Lung (tissue), 17 donors: ENCODE measurements at places on chromosomes 4 and X. TPM values are rescaled to one million over a fixed set of nuclear protein-coding genes. Genes with fewer than 3 reads are reported as not detected.
A peak's percentile ranks its signal among the peaks of the same experiment; 100 is the strongest.

The ODAM gene
- polyA plus RNA-seq = 3.2 TPM

The ZNF157 gene
- 0.10 TPM for polyA plus RNA-seq

The ITIH6 gene
- not detected for polyA plus RNA-seq

The BST1 gene
- 4.1 TPM for polyA plus RNA-seq

The SPANXD gene
- polyA plus RNA-seq = not detected

The AFF2 gene
- polyA plus RNA-seq = 1.5 TPM

The RNF212 gene
- 6.2 TPM for polyA plus RNA-seq

- DNase-seq = peak; percentile 62
Measured at GRCh38 chr4:8472689-8473197, 32.2 kb downstream of the TRMT44 start.

GRCh38 chr4:10079912-10080588 lies 36.5 kb downstream of the WDR1 start:
- DNase-seq = no peak

- DNase-seq = no peak
Measured at GRCh38 chr4:8775121-8775520, 96.5 kb downstream of the HMX1 start.

- DNase-seq = no peak
Measured at GRCh38 chr4:19486400-19486799, 765.3 kb upstream of the SLIT2 start.

DNA sequence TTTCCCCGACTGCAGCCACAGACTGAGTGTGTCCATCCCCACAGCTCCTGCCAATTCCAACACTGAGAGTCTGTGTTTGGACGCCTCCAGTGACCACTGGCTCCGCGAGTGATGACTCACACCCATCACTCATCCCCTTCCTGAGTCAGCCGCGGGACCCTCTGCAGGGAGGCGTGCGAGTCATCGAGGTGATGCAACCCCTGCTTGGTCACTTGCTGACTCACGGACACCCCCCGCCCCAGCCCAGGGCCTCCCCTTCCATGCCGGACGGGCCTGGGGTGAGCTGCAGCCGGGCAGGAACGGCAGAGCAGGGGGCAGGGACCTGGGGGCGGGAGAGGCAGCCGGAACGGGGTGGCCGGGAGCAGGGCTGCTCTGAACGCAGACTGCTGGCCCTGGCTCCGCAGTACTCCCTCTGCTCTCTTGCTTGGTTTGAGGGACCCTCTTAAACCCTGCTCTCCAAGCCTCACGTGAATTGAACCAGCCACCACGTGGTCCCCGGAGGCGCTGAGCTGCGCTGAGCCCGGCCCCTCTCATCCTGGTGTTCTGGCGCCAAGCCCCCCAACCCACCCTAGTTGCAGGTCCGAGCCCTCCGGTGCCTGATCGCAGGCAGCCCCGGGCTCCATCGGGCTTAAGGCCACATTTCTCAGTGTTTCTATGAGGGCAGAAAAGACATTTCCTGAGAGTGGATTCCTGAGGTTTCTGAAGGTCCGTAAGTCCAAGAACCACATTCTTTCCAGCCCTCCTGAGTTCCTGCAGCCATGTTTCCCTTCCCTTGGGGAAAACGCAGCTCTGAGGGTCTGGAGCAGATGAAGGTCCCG lies 32.4 kb downstream of the FGFRL1 start:
- peak; percentile 70 for DNase-seq

- DNase-seq = no peak
Measured at GRCh38 chr4:119865389-119865788, 201.3 kb downstream of the MAD2L1 start.

GRCh38 chrX:11558972-11559371 lies 106.7 kb downstream of the ARHGAP6 start:
- no peak for DNase-seq

DNA sequence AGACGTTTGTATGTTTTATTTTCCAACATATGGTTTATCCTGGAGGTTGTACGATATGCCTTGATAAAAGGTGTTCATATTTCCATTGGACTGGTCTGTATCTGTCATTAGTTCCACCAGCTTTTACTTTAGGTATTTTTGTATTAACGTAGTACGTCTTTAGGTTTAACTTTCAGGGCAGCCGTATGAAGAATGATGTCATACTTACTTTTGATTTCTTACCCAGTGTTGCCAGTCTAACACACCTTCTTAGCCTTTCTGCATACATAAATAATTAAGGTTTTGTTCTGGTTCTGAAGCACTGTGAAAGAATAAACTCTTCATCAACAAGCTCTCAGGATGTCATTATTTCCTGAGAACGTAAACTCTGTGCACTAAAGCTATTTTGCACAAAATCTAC lies 18.9 kb upstream of the NEIL3 start:
- no peak for DNase-seq

GRCh38 chr4:71692198-71692597 lies 91.7 kb downstream of the GC start:
- DNase-seq = no peak

DNA sequence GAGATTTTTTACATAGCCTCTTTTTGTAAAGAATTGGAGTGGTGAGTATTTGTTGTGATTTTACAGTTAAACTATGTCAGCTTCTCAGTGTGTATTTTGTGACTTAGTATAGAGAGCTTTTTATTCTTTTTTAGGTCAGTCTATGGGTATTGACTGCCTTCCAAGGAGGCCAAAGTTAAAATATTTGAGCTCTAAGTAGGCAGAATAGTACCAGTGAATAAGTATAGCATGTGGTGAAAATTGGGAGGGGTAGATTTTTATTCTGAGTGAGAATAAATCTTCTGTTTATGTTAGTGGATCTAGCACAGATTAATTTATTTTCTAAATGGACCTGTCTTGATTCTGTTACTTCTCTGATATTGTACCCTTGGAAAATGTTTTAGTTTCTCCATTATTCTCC lies 37.5 kb downstream of the HERC3 start:
- DNase-seq = no peak

GRCh38 chrX:141989134-141989533 lies 85.4 kb downstream of the MAGEC1 start:
- DNase-seq = no peak

- no peak for DNase-seq
Measured at GRCh38 chr4:15695240-15695699, 7.6 kb upstream of the BST1 start.

- no peak for DNase-seq
Measured at GRCh38 chr4:88275949-88276515, 8.3 kb downstream of the PPM1K start.

- no peak for DNase-seq
Measured at GRCh38 chr4:128782076-128782715, 27.3 kb upstream of the JADE1 start.

- no peak for DNase-seq
Measured at GRCh38 chr4:2570551-2571222, 34.2 kb downstream of the FAM193A start.

- DNase-seq = peak; percentile 42
Measured at GRCh38 chr4:174423257-174423944, 98.9 kb downstream of the HPGD start.

DNA sequence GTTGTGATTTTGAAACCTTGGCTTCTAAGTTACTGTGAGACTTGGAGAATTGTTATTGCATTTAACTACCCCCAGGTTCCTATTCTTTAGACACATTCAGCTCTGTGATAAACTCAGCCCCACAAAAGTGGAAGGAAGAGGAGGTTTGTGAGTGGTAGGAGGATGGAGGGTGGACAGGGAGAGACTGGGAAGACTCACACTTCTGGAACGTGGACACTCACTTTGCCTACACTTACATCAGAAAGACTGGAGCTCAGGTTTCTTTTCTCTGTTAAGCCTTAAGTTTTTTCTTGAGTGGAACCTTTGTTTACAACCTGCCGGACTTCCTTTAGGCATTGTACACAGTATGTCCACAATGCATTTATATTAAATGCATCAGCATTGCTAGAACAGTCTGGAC lies 99.0 kb downstream of the AREG start:
- no peak for DNase-seq

DNA sequence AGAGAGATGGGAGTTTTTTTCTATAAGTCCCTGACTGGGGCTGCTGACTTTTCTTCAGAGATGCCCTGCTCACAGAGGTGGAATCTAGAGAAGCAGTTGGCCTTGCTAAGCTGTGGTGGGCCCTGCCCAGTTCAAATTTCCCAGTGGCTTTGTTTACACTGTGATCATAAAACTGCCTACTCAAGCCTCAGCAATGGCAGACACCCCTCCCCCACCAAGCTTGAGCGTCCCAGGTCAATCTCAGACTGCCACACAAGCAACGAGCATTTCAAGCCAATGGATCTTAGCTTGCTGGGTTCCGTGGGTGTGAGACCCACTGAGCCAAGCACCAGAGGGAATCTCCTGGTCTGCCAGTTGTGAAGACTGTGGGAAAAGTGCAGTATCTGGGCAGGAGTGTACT lies 199.8 kb upstream of the WDFY3 start:
- no peak for DNase-seq

DNA sequence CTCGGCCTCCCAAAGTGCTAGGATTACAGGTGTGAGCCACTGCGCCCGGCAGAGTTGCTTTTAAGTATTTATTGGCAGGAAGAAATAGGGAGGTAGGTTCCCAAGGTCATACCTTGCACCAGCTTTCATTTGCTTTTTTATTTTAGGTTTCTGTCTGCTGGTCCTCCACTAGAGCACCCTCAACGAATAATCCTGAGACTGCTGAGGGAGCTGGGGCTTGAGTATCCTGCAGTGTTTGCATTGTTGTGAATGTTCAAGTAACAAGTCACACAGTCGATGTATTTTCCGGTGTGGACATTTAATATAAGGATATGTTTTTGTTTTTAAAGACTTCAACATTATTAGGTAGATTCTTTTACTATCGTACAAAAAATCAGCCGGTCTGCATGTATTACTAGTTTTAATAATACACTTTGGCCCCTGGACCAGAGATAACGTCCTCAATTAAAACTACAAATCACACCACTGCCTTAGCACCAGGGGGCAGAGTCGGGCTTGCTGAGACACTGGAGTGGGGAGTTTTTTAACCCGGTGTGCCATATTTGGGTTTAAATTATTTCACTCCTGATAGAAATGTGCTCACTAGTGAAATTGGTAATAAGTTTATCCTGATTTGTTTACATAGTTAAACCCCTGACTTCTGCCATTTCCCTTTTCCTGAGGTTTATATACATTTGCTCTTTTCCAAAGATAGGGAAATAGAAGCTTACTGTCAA lies 11.6 kb downstream of the SMIM20 start:
- DNase-seq = peak; percentile 49
